ENCODE measurements at places on chromosomes 1 and 21.

GRCh38 chr1:232308616-232309015 lies 321.3 kb downstream of the SIPA1L2 start:
- DNase-seq: no peak

DNA sequence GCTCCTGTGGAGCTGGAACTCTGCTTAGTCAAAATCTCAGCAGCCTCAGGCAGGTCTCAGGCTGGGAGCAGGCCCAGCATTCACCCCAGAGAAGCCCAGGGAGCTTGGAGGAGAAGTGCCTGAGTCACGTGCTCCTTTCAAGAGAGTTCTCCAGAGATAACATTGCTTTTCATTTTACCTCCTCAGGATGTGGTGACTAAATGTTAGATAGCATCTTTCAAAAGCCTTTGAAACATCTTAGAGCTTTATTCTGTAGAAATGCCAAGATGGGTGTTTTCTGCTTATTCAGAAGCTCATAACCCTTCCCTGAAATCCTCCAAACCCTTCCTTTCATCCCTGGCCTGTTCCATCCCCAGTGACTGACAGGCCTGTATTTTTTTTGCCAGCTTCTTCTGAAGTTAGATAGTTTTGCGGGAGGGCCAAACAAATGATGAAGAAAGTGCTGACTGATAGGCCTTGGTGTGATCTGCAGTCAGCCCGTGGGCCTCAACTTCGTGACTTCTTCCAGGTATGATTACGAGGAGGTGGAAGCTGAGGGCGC lies 58.0 kb downstream of the PGM1 start:
- peak; percentile 13 for DNase-seq

DNA sequence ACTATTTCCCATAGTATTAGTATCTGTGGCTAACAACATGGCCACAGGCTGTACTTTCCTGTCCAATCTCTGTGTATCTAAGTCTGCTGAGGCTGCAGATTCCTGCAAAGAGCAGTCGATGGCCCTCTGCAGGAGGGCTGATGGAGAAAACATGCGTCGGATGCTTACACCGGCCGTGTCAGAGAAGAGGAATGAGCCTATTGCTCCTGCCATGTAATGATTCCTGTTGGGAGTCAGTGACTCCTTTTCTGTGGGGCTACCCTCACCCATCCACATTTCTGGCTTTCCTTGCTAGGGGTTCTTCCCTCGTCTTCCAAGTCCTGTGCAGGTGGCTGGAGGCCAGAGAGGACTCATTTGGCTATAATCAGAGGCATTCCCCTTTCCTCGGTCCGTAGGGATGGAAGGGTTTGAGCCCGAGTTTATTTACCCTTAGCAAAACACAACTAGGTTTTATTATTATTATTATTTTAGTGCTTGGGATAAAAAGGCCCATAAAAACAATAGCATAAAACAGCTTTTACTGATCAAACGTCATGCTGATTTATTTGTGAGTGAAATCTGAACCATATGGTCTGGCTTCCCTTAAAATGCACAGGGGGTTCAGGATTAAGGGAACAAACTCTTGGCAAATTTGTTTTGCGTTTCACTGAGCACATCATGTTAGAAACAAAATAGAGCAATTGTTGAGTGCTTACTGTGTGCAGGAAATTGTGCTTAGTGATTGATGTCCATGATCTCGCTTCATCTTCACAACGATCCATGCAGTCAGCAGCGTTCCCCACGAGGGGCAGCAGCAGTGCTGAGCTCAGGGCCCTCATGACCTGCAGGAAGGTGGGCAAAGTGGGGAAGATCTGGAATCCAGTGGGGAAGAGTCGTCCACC lies 70.8 kb downstream of the KIF26B start:
- no peak for DNase-seq

DNA sequence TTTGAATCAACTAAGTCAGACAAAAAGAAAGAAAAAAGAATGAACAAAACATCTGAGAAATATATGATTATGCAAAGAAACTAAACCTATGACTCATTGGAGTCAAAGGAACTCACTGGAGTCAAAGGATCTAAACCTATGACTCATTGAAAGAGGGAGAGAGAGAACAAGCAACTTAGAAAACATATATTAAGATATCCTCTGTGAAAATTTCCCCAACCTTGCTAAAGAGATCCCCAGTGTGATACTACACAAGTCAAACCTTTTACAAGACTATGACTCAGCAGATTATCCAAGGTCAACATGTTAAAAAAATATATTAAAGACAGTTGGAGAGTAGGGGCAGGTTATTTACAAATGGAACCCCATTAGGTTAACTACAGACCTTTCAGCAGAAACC lies 1538.3 kb downstream of the NCAM2 start:
- no peak for DNase-seq

GRCh38 chr1:200207711-200208126 lies 180.2 kb downstream of the NR5A2 start:
- DNase-seq: no peak

- DNase-seq: peak; percentile 87
Observed at GRCh38 chr1:39047374-39048229, 21.5 kb downstream of the NDUFS5 start.

DNA sequence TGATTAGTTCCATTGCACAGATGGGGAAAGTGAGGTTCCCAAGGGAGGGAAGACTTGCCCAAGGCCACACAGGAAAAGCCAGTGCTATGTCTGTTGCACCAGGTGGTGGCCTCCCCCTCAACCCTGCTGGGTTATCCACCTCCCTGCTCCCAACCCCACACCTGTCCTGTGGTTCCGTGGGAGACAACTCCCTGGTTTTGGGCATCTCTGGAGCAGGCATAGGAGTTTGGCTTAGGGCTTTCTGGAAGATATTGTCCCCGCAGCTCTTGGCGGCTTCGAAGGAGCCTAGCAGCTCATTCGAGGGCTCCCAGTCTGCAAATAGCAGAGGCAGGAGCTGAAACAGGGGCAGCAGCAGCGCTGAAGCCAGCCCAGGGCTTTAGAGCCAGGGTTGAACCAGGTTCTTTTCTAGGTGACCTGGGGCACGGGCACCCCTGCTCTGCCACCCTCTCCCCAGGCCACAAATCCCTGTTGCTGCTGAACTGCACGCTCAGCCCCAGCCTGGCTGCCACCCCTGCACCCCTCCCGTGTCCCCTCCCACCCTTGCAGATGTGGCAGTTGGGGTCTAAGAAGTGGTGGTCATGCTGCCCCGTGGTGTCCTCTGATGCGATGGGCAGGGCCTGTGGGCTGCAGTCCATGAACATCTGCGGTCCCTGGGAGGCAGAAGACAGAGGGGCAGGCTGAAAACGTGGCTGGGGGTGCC lies 22.1 kb downstream of the SPOCD1 start:
- no peak for DNase-seq

- DNase-seq: peak; percentile 50
Observed at GRCh38 chr1:3625151-3625907, 514 bp downstream of the TPRG1L start.

- no peak for DNase-seq
Observed at GRCh38 chr1:232901255-232901654, 49.2 kb upstream of the NTPCR start.

GRCh38 chr1:119606394-119606793 lies 41.7 kb downstream of the ZNF697 start:
- DNase-seq: no peak

DNA sequence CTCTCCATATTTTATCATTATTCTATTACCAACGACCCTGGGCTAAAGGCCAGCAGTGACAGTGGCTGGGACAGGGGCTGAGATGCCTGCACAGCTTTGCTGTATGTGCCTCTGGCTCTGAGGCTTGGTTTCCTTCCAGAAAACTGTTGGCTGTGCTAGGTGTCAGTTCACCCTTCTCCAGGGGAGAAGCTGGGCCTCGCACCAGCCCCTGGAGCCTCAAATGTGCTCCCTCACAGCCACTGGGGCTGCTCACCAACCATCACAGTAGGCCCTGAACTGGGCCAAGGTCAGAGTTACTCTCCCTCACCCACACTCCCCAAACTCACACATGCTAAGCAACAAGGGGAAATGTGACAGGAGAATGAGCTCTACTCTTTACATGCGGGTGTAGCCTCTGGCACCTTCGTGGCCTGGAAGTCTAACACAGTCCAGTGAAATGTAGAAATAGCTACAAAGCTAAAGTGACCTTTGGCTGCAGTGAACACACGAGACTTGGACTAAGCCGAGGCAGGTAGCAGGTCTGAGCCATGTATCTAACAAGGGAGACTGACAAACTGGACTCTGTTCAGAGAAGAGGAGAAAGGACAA lies 4.7 kb upstream of the CD160 start:
- DNase-seq: no peak

- peak; percentile 50 for DNase-seq
Observed at GRCh38 chr1:112954945-112955772, 837 bp downstream of the SLC16A1 start.

DNA sequence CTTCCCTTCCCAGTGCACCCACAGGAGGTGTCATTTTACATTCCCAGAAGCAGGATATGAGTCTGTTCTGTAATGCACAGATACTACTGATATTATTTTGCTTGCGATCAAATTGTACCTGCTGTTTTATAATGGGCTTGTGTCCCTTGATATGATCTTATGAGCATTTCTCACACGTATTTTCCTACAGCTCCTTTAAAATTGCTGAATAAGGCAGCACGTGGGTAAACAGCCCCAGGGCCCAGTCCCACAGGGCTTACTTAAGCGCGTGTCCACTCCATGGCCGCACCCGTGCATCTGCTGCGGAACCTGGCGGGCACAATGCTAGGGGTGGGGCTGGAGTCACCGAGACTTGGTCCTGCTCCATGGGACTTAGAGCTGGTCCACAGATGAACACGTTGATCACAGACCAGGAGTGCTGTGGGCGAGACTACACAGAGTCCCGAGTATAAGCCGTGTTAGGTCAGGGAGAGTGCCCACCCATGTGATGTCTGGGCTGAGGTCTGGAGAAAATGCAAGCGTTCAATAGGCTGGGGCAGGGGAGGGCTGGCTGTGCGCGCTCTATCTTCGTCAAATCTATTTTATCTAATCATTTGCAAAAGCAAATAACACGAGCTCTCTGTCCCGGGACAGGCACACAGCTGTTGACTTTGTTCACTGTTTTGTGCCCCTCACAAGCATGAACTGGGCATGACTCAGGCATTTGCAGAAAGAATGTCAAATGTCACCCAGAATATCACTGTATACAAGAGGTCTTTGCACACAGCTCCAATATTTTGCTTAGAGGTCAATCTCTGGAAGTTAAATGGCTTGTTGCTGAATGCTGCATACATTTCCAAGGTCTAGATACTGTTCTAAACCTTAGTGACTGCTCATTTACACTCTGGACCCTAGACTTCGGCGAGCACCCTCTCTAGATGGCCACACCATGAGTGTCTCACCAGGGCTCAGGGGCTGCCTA lies 119.3 kb downstream of the CRYAA start:
- DNase-seq: no peak

- DNase-seq: no peak
Observed at GRCh38 chr1:244209955-244210354, 158.9 kb downstream of the ZBTB18 start.

DNA sequence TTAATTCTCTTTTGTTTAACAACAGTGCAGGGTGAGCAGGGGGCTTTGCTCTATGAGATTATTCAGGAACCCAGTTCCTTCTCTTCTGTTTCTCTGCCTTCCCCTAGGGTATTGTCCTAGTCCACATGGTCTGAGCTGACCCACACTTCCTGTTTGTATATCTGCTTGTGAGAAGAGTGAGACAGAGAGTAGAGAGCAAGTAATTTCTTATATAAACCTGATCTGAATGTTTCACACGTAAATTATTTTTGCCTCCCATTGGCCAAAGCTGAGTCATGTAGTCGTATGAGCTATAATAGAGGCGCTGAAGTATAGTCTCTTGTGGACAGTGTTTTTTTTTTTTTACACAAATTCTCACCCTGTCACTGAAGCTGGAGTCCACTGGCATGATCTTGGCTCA lies 134.2 kb upstream of the SERTAD4 start:
- no peak for DNase-seq

- DNase-seq: no peak
Observed at GRCh38 chr1:181413836-181414235, 69.5 kb upstream of the CACNA1E start.

- no peak for DNase-seq
Observed at GRCh38 chr1:234918181-234918841, 210.3 kb downstream of the TOMM20 start.

- DNase-seq: no peak
Observed at GRCh38 chr21:44496564-44497550, 41.5 kb downstream of the LRRC3 start.

All from AG08395 (cell line).